Breast epithelium (tissue), 4 donors: ENCODE measurements at places on chromosomes 4 and X. TPM values are rescaled to one million over a fixed set of nuclear protein-coding genes. Genes with fewer than 3 reads are reported as not detected.

GRCh38 chrX:153686711-153687110, 1.0 kb upstream of the SLC6A8 start:
- DNase-seq: no peak

TSR2 gene
- total RNA-seq: 23.3 TPM

DNA sequence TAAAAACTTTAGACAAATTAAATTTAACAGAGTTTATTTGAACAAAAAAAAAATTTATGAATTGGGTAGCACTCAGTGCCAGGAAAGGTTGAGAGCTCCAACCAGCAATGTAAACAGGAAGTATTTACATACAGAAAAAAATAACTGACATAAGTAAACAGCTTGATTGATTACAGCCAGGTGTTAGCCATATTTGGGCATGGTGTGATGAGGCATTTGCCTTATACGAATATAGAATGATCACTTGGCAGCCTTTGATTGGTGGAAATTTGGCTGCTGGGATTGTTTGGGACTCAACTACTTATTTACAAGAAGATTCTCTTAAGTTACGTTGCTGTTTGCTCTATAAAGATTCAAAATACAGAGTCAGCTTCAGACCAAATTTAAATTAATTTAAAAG, 172.0 kb downstream of the ADAM29 start:
- no peak for DNase-seq

DNA sequence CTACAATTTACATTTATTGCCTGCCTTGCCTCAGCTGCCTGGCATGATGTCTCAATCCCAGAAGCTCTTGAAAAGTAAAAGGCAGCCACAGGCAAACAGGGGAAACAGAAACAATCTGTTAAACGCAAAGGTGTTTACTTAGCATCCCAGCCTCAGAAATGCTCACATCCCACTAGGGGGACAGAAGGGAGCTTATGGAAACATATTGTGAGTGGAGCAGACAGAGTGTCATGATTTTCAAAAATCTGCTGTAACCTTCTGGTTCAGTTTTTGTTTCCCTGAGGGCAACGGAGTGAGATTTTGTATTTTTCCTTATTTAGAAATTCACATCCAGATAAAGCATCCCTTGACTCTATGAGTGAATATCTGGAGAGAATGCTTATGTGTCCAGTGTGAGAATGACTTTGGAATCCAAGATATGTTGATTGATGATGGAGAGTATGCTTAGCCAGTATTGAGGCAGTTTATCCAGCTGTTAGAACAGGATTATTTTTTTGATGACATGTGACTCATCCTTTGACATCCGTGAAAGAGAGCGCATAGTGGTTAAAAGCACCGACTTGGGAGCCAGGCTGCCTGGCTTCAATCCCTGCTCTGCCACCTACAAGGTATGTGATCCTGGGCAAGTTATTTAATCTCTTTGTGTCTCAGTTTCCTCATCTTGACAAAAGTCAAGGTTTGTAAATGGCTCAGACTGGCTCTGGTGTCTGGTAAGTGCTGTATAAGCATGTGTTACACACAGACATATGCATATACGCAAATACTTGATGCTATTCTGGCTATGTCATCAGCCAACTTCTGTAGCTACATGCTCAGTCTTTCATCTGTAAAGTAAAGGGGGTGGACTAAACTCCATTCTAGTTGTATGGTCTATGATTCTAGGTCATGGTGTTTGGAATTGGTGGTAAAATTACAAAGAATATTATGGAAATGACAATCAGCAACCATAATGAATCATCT, 381.2 kb downstream of the RAPGEF2 start:
- DNase-seq: no peak

ABCG2 gene
- total RNA-seq: 8.6 TPM

- DNase-seq: no peak
Measured at GRCh38 chrX:120751683-120752082, 121.8 kb upstream of the C1GALT1C1 start.

DNA sequence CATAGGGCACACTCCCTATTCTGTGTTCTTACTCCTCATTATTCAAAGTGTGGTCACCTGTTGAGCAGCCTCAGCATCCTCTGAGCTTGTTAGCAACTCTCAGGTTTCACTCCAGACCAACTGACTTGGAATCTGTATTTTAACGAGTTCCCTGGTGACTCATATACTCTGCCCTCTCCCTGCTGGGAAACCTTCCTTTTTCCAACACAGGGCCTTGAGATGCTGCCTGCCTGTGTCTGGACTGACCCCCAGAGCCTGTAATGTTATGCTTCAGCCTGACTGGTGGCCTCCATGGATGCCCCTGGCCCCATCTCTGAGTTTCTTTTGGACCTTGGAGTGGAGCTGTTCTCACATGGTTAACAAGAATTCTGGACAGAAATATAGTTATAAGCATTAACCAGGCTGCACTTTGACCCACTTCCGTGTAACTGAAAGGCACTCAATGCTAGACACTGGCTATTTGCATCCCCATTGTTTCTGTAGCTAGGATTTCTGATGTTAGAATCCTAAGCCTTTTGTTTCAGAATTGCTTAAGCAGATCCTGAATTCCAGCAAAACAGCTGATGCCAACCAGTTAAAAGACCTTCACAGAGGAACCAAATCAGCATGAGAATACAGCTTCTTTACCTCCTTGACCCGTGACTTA, 262.6 kb downstream of the STIM2 start:
- DNase-seq: no peak

DNA sequence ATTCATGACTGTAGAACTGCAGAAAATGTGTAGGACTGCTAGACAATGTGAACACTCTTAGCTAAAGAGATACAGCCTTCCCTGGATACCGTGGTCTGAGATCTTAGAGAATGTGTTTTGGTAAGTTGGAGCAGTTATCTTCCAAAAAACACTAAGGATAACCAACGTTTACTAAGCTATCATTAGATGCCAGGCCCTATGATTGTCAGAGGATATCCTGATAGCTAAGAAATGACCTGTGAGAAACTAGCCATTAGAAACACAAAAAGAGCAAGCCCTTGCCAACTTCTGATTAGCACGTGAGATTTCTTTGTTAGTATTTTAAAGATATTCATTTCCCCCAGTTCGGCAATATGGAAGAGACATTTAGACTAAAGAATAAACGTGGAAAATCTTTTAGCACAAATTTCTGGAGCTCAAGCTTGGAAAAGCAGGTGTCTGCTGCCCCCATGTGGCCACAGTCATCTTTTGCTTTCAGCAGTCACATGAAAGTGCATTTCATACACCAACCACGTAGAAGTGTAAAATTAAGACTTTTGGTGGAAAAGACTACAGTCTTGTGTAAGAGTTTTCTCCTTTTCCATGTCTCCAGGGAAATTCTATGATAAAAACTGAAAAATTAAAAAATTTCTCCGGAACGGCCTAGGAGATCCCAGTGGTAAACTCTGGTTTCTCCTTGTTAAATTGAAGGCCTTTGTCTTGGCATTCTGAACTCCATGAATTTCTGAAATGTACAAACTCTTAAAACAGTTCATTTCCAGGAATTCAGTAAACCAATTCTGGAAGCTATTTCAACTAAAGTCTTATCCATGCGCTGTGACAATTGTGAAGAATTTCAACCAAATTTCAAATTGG, 136.4 kb downstream of the ZNF674 start:
- DNase-seq: peak; percentile 57

DNA sequence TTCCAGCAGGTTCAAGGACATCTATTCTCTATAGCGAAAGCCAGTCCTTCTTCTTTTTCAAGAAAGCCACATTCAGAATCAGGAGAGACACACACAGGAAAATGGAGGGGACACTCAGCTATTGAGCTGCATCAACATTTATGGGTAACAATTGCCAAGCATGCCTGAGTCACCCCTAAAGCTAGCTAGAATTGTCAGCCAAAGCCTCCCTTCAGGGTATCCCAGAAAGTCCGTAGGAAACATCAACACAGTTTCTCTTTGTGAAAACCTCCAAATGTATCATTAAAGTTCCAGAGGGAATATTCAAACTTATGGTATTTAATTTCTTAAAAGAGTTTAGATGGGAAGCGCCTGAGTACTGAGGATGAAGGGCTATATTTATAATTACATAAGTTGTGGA, 331.1 kb upstream of the SLC7A11 start:
- no peak for DNase-seq

- DNase-seq: no peak
Measured at GRCh38 chr4:179124957-179125356, 1682.7 kb upstream of the AGA start.

EMD gene
- 45.6 TPM for total RNA-seq

GRCh38 chr4:8648816-8649630, 56.5 kb downstream of the CPZ start:
- no peak for DNase-seq

GRCh38 chr4:38202242-38202641, 242.0 kb downstream of the PTTG2 start:
- no peak for DNase-seq

- no peak for DNase-seq
Measured at GRCh38 chrX:13219991-13220764, 99.7 kb downstream of the ATXN3L start.

DNA sequence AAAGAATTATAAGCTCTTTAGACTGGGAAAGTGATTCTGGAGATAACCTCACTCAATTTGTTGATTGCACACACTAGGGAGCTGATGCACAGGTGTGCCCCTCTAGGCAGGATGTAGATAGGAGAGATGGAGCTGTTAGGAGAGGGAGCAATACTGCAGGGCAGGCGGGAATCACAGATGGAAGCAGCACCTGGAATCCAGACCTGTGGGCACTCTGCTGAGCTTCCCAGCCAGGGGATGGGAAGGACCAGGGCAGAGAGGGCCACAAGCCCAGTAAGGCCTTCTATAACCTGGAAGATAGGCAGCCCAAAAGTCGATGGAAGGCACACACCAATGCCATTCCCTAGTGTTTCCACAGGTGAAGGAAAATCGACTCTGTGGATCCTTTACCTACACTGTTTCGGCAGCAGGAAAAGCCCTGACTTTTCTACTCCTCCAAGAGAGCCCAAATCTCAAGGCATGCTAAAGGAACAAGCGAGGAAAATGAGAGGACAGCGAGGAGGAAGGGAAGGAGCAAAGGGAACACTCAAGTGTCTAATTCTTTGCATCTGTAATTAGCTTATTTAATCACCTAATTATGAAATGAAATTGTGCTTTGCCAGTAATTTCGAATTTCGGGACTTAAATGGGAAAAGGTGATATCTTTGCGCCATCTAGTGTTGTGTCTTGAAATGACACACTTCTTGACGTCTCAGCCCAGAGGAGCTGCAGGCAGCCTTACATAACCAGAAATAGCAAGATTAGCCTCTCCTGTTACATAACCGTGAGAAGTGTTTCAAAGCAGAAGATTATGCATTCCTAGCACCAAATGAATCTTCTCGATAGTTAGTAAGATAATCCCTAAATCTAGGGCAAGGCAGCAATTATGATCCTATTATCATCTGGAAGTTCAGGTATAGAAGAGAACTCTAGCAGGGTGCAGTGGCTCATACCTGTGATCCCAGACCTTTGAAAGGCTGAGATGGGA, 31.0 kb upstream of the TLR3 start:
- peak; percentile 36 for DNase-seq

LRCH2 gene
- 2.0 TPM for total RNA-seq

GRCh38 chr4:127667116-127667515, 34.4 kb downstream of the INTU start:
- no peak for DNase-seq

- no peak for DNase-seq
Measured at GRCh38 chr4:77963004-77963403, 94.1 kb upstream of the FRAS1 start.

GRCh38 chr4:24211856-24212255, 322.0 kb upstream of the PPARGC1A start:
- DNase-seq: no peak

DNA sequence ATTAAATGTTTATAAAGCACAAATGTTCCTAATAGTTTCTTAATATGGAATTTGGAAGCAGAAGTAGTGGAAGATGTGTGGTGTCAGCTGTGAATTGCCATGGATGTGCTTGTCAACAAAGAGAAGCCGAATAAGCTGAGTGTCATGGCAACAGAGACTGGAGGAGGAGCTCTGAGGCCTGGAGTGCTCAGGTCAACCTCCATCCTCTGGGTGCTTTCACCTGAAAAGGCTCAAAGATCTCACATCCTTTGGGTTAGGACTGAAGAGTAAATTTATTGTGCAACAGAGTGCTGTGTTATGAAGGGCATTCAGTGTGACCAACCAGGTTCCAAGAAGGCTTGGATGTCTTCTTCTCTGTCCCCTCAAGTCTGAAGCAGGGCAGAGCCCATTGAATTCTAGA, 18.7 kb downstream of the SGMS2 start:
- DNase-seq: no peak

DRD5 gene
- not detected for total RNA-seq

RGS12 gene
- 29.9 TPM for total RNA-seq

GRCh38 chr4:108051343-108051742, 61.7 kb downstream of the HADH start:
- DNase-seq: no peak

MAGEB2 gene
- total RNA-seq: not detected

DNA sequence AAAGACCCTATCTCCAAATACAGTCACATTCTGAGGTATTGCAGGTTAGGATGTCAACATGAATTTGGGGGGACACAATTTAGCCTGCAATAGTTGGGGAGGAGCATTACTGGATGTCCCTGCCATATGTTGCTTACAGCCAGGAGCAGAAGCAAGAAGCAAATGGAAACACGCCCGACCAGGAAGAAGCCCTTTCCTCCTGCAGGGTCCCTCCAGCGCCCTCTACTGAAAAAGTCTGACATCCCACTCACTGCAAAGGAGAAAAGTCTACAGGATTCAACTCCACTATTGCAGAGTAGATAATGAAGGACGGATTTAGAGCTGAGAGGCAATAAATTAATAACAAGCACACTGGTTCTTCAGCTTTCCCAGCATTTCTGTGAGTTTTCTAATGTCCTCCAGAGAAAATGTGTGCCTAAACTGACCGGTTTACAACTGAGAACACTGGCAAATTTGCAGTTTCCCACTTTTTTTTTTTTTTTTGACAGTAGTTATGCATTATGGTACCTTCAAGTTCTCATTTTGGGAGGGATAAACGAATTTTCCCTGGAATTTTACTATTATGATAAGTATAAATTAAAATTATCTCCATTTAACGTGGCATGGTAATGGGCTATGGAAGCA, 31.7 kb downstream of the COQ2 start:
- peak; percentile 26 for DNase-seq

- no peak for DNase-seq
Measured at GRCh38 chrX:153450949-153451277, 5.1 kb upstream of the TREX2 start.

DNA sequence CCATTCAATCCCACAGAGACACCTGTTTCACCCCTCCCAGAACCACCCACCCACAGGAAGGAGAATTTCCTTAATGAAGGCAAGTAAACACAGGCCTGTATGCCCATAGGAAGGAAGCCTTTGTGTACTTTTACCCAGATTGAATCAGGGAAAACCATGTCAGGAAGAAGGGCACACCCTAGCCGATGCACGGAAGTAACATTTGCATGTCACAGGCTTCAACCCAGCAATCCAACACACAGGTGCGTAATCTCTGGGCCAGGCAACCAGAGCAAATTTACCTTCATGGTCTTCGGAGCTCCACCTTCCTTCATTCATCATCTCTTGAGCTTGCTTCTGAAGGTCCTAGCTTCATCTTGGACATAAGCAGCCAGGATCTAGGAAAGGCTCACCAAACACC, 206.3 kb downstream of the SHROOM3 start:
- DNase-seq: no peak

- DNase-seq: no peak
Measured at GRCh38 chr4:123921339-123921738, 524.7 kb downstream of the SPRY1 start.
